Stimulated activated CD4-positive, alpha-beta T cell treated with anti-CD3 and anti-CD28 coated beads, TNF-alpha, amount 100 ng/mL, for 4 hours (primary cell): ENCODE measurements at places on chromosomes 2 and 18.

- no peak for DNase-seq
Measured at GRCh38 chr2:64515086-64515485, 9.0 kb upstream of the AFTPH start.

GRCh38 chr2:203105996-203106395, 91.3 kb downstream of the NBEAL1 start:
- DNase-seq = no peak

GRCh38 chr18:51383116-51383515, 185.6 kb upstream of the MEX3C start:
- no peak for DNase-seq

DNA sequence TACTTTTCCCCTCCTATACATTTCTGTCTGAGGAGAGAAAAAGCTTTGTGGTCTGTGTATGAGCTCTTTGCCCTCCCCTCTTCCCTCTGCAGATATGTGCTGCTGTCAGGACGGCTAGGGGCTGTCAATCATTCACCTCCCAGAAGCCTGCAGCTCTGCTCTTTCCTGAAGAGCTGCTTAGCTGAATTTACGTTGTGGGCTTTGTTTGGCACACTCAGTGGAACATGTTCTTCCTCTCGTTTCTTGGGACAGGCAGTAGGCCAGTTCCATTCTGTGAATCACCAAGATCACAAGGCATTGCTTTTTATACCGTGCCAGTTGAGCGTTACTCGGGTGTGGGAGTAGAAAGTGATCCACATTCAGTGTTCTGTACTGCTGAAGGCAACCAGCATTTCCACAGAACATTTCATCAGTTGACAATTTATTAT, 136.7 kb downstream of the LAMA3 start:
- no peak for DNase-seq

DNA sequence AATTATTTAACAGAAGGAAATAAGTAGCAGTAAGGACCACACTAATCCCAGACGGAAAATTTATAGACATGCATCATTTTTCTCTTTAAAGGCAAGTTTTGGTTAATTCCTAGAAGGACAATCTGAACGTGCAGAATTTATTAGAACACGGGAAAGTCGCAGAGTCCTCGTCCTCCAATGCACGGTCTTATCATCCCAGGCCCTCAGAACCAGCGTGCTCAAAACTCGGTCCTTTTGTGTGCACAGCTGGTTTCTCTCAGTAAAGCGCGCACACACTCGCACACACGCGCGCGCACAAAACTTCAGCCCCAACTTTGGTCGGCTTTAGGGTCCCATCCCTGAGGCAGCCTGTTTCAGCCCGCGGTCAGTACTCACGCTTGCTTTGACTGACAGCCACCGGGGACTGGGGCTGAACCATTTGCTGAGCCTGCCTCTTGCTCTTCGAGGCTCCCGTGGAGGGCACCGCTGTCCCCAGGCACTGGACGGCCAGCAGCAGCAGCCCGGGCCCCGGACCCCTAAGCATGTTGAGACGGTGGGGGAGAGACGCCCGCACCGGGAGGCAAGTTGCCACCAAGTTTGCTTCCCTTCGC, 493 bp downstream of the FN1 start:
- no peak for DNase-seq

DNA sequence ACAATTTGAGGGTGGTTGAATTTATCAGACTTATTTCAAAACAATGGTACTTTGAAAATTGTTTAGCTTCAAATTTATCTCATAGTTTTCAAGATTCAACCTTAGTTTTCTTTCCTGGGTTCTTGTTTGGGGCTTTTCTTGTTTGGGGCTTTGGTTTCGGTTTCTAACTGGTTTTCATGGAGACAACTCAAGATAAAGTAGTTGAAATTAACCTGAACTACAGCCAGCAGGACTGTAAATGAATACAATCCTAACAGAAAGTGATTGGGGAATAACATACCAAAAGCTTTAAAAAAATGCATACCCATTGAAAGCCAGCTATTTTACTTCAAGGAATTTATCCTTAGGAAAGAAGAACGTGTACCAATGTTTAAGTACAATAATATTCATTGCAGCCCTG, 133.5 kb upstream of the SLC14A2 start:
- DNase-seq = no peak

DNA sequence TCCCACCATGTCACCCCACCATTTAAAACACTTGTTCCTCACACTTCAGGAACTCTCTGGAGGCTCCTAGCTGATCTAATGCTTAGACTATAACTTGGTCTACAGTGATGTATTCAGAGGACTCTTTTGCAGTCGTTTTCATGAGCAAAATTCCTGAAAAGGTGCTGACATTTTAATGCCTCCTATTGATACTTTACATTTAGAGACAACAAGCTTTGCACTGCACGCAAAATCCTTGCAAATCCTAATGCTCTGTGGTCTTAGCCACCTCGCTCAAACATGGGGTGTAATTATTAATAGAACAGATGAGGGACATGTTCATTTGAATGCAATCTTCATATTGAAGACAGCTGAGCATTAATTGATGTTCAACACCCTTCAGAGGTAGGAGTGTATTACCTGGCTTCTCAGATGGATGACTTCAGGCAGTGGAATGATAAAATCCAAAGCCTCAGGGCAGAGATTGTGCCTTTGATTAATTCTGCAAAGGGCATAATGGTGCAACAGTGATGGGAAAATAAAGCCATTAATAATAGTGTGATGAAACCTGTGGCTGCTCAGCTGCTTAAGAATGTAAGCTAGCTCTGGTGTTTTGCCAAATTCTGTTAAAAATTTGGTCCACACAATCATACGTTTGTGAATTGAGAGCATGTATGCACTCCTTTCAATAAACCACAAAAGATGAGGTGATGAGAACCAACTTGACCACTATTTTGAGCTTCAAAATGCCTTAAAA, 5.4 kb downstream of the CTAGE1 start:
- DNase-seq = no peak

- no peak for DNase-seq
Measured at GRCh38 chr18:11669271-11669947, 19.7 kb upstream of the GNAL start.

GRCh38 chr2:28681158-28681571, 70.5 kb upstream of the PPP1CB start:
- DNase-seq = peak; percentile 14

DNA sequence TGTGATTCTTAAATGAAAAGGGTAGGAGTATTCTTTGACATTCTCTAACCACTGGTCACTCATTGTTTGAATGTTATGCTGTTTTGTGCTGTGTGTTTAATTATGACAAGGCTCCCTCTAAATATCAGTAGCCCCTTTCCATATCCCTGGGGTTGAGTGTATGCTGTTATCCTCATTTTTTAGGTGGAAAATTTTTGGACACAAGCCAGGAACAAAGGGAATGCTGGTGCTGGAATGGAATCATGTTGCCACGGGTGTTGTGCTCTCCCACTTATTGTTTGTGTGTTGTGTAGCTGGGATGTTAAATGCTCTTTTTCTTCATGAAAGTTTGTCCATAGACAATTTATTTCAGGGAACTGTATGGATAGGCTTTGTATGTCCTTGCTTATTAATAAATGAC, 43.3 kb downstream of the ZNF532 start:
- no peak for DNase-seq

DNA sequence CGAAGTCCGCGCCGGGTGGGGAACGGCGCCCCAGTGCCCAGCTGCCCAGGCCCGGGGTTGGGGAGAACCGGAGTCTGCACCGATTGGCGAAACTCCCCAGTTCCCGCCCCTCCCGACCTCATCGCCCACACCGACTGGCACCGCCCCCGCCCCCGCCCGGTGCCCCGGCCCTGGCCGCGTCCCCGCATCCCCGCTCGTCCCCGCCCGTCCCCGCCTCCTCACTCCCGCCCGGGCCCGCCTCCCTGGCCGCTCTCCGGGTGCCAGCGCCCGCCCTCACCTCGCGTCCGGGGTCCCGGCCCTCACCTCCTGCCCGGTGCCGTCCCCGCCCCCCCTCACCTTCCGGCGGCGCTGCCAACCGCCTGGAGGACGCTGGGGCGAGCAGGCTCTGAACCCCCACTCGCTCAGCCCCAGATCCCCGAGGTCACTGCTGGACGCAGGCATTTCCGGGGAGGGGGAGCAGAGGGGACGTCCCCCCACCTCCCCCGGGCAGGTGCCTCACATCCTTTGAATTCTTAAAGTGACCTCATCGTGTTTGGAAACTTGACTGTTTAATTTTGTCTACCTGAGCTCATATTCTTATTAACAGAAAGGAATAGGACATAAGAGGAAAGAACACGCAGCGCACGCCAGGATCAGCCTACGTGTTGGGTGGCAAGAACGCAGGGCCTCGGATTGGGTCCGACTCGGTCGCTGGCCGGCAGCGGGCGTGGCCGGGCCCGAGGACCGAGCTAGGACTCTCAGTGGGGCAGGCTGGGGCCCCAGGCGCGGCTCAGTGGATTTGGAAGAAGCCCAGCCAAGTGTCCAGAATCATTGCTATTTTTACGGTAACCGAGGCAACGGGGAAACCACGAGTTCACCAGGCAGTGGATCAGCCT, at the start of gene FAM110C:
FAM110C (minus strand) TSS at position 35 of the 875 bp plus-strand sequence. CDS start 120 bp downstream, outside the sequence.
- peak; percentile 30 for DNase-seq

DNA sequence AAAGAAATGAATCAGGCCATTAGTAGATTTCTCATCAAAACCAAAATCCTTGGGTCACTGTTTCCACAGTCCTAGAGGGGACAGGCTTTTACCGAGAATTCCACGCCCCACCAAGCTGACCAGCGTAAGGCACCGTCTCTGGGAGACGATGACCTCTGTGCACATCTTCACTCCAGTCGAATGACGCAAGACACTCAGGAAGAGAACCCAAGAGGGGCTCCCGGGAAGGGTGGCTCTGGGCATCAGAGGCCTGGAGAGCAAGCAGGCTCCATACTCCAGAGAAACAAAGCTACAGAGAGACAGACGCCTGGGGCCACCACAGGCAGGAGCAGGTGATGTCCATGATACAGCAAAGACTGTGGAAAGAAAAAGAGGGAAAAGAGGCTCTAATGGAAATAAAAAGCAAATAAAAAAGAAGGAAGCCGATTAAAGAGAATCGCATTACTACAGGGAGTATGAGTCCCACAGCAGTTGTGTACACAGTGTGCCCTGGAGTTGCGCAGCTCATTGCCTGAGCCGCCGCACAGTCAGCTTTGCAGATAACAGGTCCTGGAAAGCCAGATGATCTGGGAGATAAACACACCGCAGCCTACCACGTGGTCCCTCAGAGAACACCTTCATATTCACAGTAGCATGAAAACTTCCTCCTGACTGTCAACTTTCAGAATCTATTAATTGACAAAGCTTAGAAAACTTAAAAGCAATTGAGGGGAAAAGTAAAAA, 572.7 kb upstream of the SALL3 start:
- DNase-seq = no peak

DNA sequence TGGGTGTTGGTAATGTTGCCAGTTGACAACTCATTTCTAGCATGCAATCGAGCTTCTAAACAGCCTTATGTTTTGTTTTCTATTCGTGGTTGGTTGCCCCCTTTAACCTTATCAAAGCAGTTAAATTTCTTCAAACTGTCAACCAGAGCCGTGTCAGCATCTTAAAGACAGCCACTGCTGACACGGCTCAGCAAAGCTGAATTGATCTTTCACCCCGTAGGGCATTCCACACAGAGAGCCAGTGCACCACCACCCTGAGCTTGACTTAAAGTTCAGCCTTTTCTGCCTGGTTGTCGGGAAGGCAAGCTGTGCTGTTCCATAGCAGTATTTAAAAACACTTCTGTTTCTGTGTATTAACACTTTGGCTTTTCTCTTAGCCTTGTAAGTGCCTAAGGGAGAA, 355.0 kb upstream of the CHST9 start:
- no peak for DNase-seq

GRCh38 chr2:201643216-201643890, at the start of gene TMEM237:
Gene TMEM237, minus strand, starts transcription at chr2:201643503. Its CDS starts 103 bp downstream, at chr2:201643400.
- peak; percentile 32 for DNase-seq

DNA sequence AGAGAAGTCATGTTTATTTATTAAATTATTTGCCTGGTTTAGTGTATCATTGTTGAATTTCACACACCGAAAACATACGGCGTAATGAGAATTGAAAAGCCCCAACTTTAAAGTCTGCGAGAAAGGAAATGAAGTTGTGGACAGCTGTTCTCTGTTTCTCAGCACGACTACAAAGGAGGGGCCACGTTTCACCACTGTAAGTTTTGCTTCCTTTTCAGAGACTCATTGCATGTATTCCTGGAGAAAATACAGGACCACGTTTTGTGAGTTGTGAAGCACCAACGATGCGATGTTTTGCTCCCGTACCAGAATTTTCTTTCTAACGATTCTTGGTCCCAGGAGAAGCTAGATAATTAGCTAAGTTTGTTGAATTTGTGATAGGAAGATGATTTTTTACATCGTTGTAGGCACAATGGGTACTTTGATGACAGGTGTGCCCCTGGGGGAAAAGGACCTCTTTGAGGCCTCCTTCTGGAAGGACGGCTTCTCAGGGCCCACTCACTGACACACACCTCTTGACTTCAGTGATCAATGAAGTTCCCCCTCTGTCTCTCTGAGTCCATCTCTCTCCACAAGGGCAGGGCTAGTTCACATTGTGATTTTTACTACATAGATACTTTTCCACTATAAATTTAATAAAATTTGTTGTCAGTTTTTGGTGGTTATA, 23.7 kb upstream of the ACKR3 start:
- DNase-seq = no peak

GRCh38 chr2:219661197-219661954, 33.9 kb downstream of the SLC4A3 start:
- DNase-seq = no peak

- DNase-seq = no peak
Measured at GRCh38 chr2:12043131-12043530, 296.7 kb downstream of the LPIN1 start.

GRCh38 chr2:215684448-215685237, 248.8 kb upstream of the FN1 start:
- DNase-seq = no peak

DNA sequence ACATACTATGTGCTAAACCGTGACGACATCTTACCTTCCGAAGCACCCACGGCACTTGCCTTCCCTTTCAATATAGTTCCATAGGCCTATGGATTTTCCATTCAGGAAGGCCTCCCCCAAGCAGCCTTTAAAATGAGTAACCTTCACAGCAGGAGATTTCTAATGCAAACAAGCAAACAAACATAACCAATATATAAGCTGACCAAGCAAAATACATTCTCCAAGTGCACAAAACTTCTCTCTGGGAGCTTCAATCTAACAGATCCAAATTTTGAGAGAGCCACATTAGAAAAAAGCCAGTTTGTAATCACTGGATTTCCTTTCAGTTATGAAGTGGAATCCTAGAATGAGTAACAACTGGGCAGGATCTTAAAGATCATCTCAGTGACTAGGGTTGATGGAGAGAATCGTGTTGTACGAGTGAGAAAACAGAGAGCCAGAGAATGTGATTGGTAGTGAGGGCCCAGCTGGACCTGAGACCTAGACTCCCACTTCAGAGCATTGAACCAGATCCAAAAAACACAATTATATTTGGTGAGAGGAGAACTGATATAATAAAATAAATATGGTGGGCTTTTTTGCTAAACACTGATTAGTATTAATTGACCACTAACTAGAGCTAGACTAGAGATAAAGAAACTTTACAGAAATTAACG, 145.6 kb downstream of the LAMA1 start:
- DNase-seq = no peak
